CD4-positive, alpha-beta T cell treated with Interleukin-1 beta for 1 hour (primary cell): ENCODE measurements at places on chromosomes 3 and 15.

- no peak for DNase-seq
Measured at GRCh38 chr3:148697306-148698189, at the start of gene AGTR1. Gene AGTR1, plus strand, starts transcription at chr3:148697903. Its CDS starts 43,133 bp downstream, at chr3:148741036.

DNA sequence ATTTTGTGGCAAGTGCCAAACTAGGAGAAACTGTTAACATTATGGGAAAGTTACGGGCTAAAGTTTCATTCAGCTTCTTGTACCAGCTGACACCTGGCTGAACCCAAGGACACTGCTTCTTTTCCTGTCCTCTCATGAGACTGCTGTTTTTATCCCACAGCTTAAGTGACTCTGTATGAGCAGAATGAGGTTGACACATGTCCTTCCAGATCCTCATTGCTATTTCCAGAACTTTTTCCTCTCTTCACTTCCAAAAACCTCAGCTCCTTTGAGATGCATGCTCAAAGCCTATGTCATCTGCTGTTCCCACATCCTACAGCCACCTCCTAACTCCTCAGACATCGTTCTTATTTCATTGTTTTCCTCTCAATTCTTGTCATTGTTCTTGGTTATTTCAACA, 183.6 kb downstream of the DCLK3 start:
- no peak for DNase-seq

DNA sequence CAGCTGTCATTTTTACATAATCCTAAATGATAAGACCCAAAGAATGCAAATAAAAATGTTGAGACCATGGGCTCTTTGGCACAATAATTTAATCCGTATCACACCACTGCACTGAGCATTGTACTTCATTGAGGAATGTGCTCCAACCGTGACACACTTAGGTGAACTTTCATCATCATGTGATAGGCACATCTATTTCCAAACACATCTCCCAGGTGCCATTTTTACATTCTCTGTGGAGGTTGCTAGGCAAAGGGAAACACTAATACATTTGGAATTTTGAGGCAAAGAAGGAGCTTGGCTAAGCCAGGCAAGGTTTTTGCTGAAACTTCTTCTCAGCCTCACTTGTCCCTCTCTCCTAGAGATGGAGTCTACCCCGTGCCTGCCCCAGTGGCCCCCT, 68.7 kb downstream of the LRTM1 start:
- DNase-seq = no peak

- DNase-seq = no peak
Measured at GRCh38 chr3:42491881-42492507, 10.4 kb upstream of the VIPR1 start.

- peak; percentile 48 for DNase-seq
Measured at GRCh38 chr3:182793663-182794454, 555 bp downstream of the ATP11B start.

DNA sequence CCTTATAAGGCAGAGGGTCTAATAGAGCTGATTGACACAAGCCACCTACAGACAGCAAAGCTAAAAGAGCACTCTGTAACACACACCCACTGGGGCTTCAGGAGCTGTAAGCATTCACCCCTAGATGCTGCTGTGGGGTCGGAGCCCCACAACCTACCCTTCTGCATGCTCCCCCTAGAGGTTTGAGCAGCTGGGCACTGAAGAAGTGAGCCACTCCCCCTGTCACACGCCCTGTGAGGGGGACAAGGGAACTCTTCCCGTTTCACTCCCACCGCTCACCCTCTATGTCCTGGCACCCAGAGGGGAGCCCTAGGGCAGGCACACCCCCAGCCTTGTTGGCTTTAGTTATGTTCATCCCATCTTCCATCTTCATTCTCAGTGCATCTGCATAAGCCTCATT, 9.4 kb upstream of the CSTA start:
- DNase-seq = no peak

DNA sequence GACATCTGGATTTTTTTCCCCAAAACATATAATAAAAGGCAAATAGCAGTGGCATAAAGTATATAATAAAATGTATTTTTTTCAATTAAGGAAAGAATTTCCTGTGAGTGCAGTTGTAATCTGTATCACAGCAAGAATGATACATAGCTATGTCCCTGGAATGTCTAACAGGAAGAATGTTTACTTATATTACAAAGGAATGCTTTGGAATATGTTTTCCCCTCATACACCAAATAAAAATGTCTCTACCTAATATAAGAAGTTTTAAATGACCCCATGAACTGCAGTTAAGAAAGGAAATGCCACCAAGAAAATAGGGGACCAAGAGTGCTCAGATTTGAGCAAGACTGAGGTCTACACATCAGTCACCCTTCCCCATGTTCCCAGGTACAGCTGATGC, 38.0 kb upstream of the ATP11B start:
- DNase-seq = no peak

GRCh38 chr15:35583863-35584528, 38.0 kb upstream of the DPH6 start:
- no peak for DNase-seq

- DNase-seq = no peak
Measured at GRCh38 chr3:112338021-112338726, 5.2 kb downstream of the CD200 start.

DNA sequence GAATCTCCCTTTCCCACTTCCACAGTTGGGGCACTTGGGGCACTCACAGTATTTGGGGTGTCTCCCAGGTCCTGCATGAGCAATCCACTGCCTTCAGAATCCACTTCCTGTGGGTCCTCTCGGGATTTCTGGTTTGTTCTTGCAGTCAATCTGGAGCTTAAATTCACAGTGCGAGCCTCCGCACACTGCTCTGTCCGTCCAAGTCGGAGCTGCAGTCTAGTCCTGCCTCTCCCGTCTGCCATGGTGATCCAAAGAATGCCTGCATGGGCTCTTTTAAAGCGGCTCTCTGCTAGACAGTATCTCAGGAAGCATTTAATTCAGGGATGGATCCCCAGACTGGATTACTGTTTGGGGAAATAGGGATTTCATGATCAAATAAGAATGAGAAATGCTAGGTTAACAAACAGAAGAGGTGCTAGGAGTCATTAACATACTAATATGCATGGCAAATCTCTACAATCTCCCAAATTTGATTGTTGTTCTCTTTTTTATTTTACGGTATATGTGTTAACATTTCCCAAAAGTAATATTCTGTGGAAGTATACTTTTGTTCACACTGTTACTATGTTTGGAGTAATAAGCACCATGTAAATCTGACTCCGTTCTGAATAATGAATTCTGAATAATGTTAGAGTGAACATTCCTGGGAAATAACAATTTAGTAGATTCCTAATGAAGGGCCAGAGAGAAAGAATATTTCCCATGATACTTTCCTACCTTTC, 142.5 kb downstream of the HCN4 start:
- no peak for DNase-seq

GRCh38 chr3:43210049-43211027, 76.0 kb upstream of the SNRK start:
- no peak for DNase-seq

GRCh38 chr3:158725348-158726011, 6.8 kb downstream of the RARRES1 start:
- DNase-seq = no peak

- no peak for DNase-seq
Measured at GRCh38 chr3:60772584-60772983, 478.7 kb downstream of the FHIT start.

DNA sequence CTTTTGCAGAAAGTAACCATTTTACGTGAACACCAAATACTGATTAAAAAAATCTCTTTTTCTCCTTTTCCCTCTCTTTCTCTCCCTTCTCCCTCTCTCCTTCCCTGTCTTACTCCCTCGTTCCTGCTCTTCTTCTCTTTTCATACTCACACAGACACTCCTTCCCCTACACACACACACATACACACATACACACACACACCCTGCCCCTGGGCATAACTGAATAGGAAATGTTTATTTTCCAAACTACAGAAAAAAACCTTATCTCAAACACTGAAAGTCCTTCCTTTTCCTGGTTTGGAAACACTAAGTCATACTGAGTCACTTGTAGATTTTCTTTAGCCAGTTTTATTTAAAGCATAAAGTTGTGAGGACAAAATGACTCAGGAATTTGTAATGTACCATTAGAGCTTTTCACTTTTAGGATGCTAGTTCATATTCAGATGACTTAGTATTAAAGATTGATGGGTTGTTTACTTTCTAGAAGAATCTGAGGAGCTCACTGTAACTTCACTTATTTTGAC, 62.4 kb downstream of the MBNL1 start:
- DNase-seq = no peak

DNA sequence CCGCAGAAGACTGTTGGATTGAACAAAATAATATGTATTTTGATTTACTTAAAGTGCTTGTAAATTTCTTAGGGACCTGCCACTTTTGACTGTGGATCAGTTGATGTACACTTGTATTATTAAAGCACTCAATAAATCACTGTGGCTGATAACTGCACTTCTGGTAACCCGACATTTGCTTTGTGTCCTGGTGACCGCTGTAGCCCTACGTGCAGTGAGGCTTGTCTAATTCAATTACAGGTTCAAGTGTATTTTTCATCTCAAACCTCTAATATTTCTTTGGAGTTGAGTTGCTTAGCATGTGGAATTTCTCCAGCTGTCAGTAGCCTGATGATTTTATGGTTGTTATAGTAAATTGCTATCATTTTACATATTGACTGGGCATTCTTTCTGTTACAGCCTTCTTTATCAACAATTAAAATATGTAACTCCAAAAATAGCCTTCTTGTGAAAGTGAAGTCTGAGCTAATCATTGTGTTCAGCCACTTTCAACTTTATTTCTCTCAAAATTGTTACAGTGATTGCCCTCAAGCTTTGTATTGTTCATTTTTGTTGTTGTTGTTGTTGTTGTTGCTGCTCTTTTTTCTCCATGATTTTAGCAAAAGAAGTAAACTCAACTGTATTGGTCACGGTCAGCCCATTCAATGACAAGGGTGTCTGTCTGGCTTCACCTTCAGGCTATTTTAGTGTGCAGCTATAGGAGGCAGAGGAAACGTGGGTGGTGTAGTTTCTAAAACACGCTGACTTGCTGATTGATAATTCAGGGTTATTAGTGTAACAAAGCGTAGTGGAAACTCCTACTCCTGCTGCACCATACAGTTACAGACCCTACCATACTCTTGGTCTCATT, 215.1 kb upstream of the UBE2E1 start:
- DNase-seq = no peak

- no peak for DNase-seq
Measured at GRCh38 chr15:27622371-27622770, 476.7 kb downstream of the OCA2 start.

DNA sequence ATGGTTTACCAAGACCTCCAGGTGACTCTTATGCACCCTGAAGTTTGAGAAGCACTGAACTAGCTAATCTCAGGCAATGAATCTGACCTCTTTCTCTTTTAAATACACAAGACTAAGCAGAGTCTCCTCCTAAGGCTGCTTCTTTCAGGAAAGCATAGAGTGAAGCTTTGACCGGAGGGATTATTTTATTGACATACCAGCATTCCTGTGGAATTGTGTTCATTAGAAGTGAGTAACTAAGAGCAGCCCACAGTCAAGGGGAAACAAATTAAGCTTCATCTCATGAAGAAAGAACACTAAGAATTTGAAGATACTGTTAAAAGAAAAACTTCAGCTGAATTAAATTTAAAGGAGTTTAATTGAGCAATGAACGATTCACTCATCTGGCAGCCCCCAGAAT, 963.5 kb downstream of the NTRK3 start:
- no peak for DNase-seq
